ENCODE measurements at places on chromosomes 5 and 9.
A peak's percentile ranks its signal among the peaks of the same experiment; 100 is the strongest.

- DNase-seq: no peak
Observed at GRCh38 chr5:18553269-18553668, 919.0 kb downstream of the TAF11L14 start.

DNA sequence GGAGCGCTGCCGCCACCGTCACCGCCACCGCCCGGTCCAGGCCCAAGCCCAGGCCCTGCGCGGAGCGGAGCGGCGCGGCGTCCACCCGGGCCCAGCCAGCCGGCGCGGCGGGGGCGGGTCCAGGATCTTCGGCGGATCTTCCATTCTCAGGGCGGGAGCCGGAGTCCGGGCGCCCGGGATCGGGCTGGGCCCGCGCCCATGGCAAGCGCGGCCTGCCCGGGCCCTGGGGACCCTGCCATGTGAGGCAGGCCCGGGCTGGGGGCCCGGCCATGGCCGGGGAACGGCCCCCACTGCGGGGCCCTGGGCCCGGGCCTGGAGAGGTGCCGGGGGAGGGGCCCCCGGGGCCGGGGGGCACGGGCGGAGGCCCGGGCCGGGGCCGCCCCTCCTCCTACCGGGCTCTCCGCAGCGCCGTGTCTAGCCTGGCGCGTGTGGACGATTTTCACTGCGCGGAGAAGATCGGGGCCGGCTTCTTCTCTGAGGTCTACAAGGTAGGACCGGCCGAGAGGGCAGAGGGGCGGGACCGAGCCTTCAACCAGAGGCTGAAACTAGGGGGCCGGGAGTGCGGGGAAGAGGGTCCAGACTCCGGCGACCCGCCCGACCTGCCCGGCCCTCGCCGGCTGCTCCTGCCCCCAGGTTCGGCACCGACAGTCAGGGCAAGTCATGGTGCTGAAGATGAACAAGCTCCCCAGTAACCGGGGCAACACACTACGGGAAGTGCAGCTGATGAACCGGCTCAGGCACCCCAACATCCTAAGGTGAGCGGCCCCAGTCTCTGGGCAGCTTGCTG, 482 bp downstream of the TESK1 start:
- no peak for DNase-seq

DNA sequence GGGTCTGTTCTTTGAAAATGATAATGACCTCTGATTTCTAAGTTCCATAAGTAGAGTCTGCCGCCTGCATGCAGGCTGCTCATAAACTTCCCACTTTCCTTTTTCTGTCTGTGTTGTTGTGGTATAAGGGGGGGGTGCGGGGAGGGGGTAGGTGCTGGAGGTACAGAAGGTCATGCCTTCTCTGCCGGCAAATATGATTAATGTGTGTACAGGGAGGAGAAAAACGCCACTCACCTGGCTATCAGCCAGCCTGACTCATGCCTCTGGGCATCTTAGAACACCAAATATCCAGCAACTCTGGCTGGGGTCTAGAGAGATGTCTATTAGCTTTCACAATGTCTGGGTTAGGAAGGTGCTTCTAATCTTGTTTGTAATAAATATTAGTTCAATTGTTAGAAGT, 128.3 kb downstream of the EFNA5 start:
- peak; percentile 43 for DNase-seq

- DNase-seq: no peak
Observed at GRCh38 chr9:74330487-74331214, 166.5 kb upstream of the RORB start.

GRCh38 chr5:116454417-116454927, 120.2 kb downstream of the SEMA6A start:
- peak; percentile 91 for DNase-seq

DNA sequence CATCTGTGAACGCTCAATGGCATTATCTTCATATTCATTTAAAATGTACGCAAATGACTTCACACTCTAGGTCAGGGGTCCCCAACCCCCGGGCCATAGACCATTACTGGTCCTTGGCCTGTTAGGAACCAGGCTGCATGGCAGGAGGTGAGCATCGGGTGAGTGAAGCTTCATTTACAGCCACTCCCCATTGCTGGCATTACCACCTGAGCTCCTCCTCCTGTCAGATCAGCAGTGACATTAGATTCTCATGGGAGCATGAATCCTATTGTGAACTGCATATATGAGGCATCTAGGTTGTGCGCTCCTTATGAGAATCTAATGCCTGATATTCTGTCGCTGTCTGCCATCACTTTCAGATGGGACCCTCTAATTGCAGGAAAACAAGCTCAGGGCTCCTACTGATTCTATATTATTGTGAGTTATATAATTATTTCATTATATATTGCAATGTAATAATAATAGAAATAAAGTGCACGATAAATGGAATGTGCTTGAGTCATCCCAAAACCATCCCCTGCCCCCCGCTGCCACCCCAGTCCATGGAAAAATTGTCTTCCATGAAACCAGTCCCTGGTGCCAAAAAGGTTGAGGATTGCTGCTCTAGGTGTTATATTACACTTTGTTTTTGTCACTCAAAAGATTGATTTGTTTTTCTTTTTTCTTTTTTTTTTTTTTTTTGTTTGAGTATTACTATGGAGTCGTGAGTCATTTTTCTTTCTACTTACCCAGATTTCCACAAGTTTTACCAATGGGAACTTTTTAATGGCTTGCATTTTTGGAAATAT, 127.2 kb downstream of the DOCK8 start:
- DNase-seq: no peak

DNA sequence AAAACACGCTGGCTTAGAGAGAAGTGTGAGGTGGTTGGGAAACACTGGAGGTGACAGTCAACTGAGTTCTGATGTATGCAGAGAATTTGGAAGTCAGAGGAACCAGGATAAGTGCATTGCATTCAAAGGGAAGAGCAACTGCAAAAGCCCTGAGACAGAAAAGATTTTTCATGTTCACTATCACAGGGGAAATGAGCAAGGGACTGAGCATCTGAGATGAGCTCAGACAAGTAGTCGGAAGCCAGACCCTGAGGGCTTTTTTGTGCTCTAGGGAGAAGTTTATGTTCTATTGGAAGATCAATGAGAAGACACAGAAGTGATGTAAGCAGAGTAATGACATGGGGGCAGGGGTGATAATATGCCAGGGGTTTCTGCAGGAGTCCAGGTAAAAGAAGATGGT, 97.5 kb downstream of the HTR4 start:
- no peak for DNase-seq

Measured in hematopoietic multipotent progenitor cell (in vitro differentiated cells).